Smooth muscle cell of the umbilical artery (primary cell): ENCODE measurements at places on chromosomes 3 and 15. TPM values are rescaled to one million over a fixed set of nuclear protein-coding genes. Genes with fewer than 3 reads are reported as not detected.

ZNF80 gene
- not detected in 2 replicates for total RNA-seq

DPPA2 gene
- not detected in 2 replicates for total RNA-seq

CA12 gene
- total RNA-seq: 98.9 and 366 TPM in 2 replicates

AQP9 gene
- total RNA-seq: not detected in 2 replicates

TM4SF4 gene
- not detected in 2 replicates for total RNA-seq

TRH gene
- not detected in 2 replicates for total RNA-seq

ROBO1 gene
- 111 and 128 TPM in 2 replicates for total RNA-seq

CILP gene
- 0.59 TPM in 1 of 2 replicates, not detected in the other for total RNA-seq

HTR3E gene
- total RNA-seq: not detected in 2 replicates

WDR72 gene
- not detected in 2 replicates for total RNA-seq

CPEB1 gene
- 7.5 and 20.8 TPM in 2 replicates for total RNA-seq

ASTE1 gene
- 4.7 and 5.3 TPM in 2 replicates for total RNA-seq

PDZRN3 gene
- 12.3 and 114 TPM in 2 replicates for total RNA-seq

TIPIN gene
- total RNA-seq: 8.3 and 12.9 TPM in 2 replicates

IL12A gene
- 0.89 and 1.3 TPM in 2 replicates for total RNA-seq

ALG1L2 gene
- 0.55 TPM in 1 of 2 replicates, not detected in the other for total RNA-seq

C2CD4A gene
- total RNA-seq: not detected in 2 replicates

CRABP1 gene
- total RNA-seq: not detected in 2 replicates

DPPA4 gene
- total RNA-seq: not detected in 2 replicates

CLDN16 gene
- total RNA-seq: under 0.01 and 0.23 TPM in 2 replicates

LSAMP gene
- 5.7 and 40.1 TPM in 2 replicates for total RNA-seq

IL16 gene
- total RNA-seq: under 0.01 TPM in 1 of 2 replicates, not detected in the other

GATA2 gene
- 1.5 and 2.1 TPM in 2 replicates for total RNA-seq

WDR93 gene
- under 0.01 TPM in 1 of 2 replicates, not detected in the other for total RNA-seq

GOLGA6L10 gene
- total RNA-seq: 0.30 and 0.78 TPM in 2 replicates

PYGO1 gene
- 10.1 and 10.4 TPM in 2 replicates for total RNA-seq

FBXW12 gene
- total RNA-seq: not detected in 2 replicates

RUBCN gene
- 7.1 and 13.4 TPM in 2 replicates for total RNA-seq

TMEM158 gene
- 54.9 and 70.1 TPM in 2 replicates for total RNA-seq

ZBED2 gene
- total RNA-seq: not detected in 2 replicates

TICRR gene
- 1.2 and 4.9 TPM in 2 replicates for total RNA-seq

GOLGA6L22 gene
- not detected in 2 replicates for total RNA-seq

ZKSCAN7 gene
- 4.2 and 8.6 TPM in 2 replicates for total RNA-seq
